ENCODE measurements at places on chromosomes 16 and 17.

DNA sequence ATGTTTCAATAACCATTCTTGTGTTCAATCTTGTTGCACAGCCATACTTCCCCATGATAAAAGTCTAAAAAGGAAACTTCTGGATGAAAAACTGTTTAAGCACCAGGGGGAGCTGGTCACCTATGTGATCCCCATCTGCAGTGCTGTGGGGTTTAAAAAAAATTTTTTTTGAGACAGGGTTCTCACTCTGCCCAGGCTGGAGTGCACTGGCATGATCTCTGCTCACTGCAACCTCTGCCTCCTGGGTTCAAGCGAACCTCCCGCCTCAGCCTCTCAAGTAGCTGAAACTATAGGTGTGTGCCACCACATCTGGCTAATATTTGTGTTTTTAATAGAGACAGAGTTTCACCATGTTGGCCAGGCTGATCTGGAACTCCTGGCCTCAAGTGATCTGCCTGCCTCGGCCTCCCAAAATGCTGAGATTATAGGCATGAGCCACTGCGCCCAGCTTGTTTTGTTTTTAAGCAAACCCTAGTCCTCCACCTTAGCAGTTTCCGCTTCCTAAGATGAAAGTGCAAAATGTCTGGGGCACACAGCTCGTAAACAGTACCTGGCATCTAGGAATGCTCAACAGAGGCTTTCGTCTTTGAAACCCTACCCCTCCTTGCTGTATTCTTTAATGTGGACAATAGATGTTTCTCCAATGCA is 25.4 kb downstream of the DNAJA2 start:
- no peaks in the 10 kb centered on the region for H3K36me3 ChIP-seq
- no peak overlapping the region for H3K27ac ChIP-seq
- DNase-seq, result peak; percentile 49
- no peak overlapping the region for H3K4me3 ChIP-seq

DNA sequence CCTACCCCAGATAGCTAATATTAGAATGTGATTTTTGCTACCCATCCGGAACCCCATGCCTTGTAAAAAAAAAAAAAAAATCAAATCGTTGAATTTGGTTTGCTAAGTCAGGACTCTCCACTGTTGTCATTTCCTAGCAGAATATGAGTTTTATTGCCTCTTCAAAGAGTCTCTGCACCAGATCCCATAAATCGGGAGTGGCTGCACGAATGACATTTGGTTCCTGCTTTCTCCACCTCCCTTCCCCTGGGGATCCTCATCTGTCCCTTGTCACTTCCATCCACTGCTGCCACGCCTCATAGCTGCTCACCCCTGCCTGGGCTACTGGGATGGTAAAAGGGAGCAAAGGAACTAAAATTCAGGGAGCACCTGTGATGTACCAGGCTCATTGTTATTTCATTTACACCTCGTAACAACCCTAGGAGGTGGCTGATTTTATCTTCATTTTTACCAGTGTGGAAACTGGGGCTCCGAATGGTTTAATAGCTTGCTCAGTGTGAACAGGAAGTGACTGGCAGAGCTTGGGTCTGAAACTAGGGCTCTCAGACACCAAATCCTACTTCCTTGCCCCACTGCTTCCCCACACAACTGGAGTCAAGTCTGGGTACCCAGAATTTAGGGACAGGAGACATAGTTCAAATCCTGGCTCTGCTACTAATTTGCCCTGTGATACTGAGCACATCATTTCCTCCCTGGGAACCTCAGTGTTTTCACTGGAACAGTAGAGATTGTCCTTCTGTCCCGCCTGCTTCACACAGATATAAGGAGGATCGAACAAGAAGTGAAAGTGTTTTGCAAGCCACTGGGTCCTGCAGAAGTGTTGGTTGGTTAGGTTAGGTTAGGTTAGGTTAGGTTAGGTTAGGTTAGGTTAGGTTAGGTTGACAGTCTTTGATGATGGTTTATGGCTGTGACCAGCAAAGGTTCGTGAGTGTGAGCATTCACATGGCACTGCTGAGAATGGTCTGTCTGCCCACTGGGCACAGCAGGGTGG is 585 bp upstream of the KRT36 start:
- H3K27ac ChIP-seq, result no peak overlapping the region
- DNase-seq, result no peak
- no peaks in the 10 kb centered on the region for H3K27me3 ChIP-seq
- no peaks in the 10 kb centered on the region for H3K36me3 ChIP-seq
- peaks cover 15% of the 10 kb centered on the region for H3K4me1 ChIP-seq

GRCh38 chr17:47857551-47858455 is 6.8 kb upstream of the SP6 start:
- DNase-seq, result no peak
- no peaks in the 10 kb centered on the region for H3K36me3 ChIP-seq

DNA sequence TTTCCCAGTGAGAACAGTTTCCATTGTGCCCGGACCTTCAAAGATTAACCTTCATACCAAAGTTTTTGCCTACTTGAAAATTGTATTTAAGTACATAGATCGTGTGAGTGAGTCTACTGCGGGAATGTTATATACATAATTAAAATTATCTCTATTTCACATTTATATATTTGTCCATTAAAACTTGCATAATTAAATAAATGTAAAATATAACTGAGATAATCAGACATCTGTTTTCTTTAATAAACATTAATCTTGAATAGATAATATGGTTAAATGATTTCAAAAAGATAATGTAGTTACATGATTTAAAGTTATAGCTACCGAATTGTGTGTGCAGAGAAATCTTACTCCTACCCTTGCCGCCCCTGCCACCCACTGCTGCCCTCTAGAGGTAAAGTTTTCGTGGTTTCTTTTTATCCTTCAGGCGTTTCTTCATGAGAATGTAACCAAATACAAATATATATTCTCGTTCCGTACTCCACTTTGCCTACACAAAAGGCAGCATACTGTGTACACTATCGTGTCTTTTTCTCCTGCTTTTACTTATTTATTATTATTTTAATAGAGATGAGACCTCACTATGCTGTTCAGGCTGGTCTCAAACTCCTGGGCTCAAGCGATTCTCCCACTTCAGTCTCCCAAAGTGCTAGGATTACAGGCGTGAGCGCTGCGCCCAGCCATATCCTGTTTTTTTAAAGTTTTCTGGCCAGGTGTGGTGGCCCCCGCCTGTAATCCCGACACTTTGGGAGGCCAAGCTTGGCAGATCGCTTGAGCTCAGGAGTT is 35.6 kb downstream of the RPA1 start:
- H3K27me3 ChIP-seq, result no peaks in the 10 kb centered on the region
- no peak overlapping the region for H3K4me3 ChIP-seq
- H3K27ac ChIP-seq, result no peak overlapping the region
- no peaks in the 10 kb centered on the region for H3K4me1 ChIP-seq
- H3K36me3 ChIP-seq, result peaks cover 10% of the 10 kb centered on the region

DNA sequence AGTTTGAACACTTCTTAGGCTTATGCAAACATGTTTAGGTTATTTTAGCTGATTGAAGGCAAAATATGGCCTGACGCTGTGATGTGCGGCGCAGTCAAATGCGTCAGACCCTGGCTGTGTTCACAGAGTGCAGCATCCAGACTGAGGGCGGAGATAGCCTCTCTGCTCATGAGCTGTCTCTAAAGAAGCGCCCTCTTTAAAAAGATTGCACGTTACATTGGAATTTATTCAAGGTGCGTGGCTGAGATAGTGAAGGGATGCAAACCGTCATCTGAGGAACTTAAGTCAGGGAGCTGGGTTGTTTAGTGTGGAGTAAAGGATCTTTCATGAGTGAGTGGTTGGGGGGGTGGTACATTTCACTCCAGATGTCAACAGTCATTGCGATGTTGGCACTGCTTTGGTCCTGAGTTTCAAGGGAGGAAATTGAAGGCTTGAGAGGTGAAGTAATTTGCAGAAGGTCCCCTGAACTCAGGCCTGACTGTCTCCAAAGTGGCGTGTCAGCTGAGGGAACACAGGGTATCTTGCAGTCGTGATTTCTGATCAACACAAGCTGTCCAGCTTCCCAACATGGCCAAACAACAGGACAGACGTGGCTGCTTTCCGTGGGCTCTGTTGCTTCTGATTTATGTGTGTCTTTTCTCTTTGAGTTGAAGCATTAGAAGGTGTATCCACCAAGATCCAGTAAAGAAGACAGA is 33.4 kb downstream of the RPTOR start:
- peaks cover 5% of the 10 kb centered on the region for H3K4me1 ChIP-seq
- DNase-seq, result no peak
- no peak overlapping the region for H3K4me3 ChIP-seq
- no peaks in the 10 kb centered on the region for H3K36me3 ChIP-seq
- no peaks in the 10 kb centered on the region for H3K27me3 ChIP-seq

- DNase-seq, result no peak
- H3K27ac ChIP-seq, result no peak overlapping the region
- H3K4me1 ChIP-seq, result no peaks in the 10 kb centered on the region
- no peak overlapping the region for H3K4me3 ChIP-seq
- H3K36me3 ChIP-seq, result no peaks in the 10 kb centered on the region
These were observed 13.0 kb upstream of the CBFA2T3 start for GRCh38 chr16:88989852-88990547.

GRCh38 chr16:64144617-64145016 is 977.2 kb downstream of the CDH11 start:
- no peaks in the 10 kb centered on the region for H3K27me3 ChIP-seq
- no peak overlapping the region for H3K4me3 ChIP-seq
- H3K27ac ChIP-seq, result no peak overlapping the region

DNA sequence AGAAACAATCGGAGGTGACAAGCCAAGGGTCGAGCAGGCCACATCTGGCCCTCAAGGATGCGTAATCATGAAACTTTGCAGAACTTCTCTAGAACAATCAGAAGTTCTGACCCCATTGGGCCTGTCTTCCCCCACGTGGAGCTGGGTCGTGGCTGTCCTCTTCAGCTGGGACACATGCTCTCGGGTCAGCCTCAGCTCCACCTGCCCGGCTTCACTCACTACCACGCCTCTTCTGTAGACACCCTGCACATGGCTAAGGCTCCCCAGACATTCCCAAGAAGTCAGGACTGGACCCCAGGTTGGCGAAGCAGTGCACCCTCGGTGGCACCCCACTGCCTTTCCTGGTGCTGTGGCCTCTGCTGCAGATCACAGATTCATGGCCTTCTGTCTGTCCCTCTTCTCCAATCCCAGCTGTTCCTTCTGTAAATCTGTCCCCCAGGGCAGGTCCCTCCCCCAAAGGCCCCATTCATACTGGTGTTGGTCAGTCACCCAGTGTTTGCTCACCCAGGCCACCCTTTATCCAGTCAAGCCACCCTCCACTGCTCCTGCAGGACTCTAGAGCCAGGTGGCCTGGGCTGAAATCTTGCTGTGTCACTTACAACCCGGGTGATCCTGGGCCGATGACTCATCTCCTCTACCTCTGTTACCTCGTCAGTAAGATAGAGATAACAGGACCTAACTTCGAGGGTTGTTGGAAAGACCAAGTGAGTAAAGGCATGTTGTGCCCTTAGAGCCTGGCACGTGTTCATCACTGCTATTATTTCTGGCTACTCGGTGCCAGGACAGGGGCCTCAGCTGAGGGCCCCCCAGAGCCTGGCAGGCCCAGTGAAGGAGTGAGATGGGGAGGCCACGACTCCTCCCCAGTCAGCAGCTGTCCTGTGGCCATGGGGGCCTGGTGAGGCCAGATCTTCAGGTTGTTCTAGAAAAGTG is 1.4 kb upstream of the SLC5A11 start:
- DNase-seq, result peak; percentile 28
- no peak overlapping the region for H3K27ac ChIP-seq
- H3K4me1 ChIP-seq, result peaks cover 2% of the 10 kb centered on the region
- no peaks in the 10 kb centered on the region for H3K36me3 ChIP-seq

- no peaks in the 10 kb centered on the region for H3K4me1 ChIP-seq
- H3K27me3 ChIP-seq, result no peaks in the 10 kb centered on the region
- H3K4me3 ChIP-seq, result no peak overlapping the region
- DNase-seq, result no peak
- H3K27ac ChIP-seq, result no peak overlapping the region
These were observed 176.5 kb downstream of the SALL1 start for GRCh38 chr16:50974438-50975036.

DNA sequence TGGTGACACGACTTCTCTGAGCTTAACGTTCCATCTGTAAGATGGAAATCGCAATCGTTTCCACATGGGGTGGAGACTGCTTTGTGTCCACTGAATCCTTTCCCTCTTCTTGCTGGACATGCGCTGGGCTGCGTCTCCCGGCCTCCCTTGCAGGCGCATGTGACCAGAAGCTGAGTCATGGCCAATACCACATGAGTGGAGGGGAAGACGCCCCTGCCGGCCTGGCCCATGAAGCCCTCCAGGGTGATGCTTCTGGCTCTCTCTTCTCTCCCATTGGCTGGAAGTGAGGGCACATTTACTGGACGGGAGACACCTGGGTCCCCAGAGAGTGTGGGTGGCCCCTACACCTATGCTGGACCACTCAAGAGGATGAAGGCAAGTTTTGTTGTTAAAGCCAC is 71.1 kb downstream of the DYNLRB2 start:
- H3K27me3 ChIP-seq, result no peaks in the 10 kb centered on the region
- no peak overlapping the region for H3K27ac ChIP-seq
- H3K4me3 ChIP-seq, result no peak overlapping the region
- H3K36me3 ChIP-seq, result no peaks in the 10 kb centered on the region
- H3K4me1 ChIP-seq, result no peaks in the 10 kb centered on the region
- no peak for DNase-seq

- H3K27me3 ChIP-seq, result no peaks in the 10 kb centered on the region
- H3K27ac ChIP-seq, result peak overlapping the region; percentile 70
- H3K4me1 ChIP-seq, result no peaks in the 10 kb centered on the region
These were observed 661 bp downstream of the RFWD3 start for GRCh38 chr16:74666010-74666421.

DNA sequence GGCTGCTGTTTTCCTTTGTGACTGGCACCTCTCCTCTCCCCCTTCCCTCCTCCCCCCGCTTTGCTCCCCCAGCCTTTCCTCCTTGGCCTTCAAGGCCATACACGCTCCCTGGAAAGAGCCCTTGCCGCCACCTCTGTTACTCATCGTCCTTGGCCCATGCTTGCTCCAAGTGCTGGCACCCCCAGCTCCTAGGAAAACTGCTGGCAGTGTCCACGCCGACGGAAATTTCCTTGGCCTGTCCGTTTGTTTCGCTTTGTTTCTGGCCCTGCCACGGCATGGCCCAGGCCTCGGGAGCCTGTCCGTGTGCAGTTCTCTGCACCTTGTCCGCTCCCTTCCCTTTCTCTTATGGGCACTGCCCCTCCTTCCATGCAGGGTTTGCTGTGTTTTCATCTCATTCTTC is 18.0 kb downstream of the CA5A start:
- H3K4me3 ChIP-seq, result no peak overlapping the region
- H3K27ac ChIP-seq, result no peak overlapping the region
- DNase-seq, result no peak
- no peaks in the 10 kb centered on the region for H3K4me1 ChIP-seq
- no peaks in the 10 kb centered on the region for H3K36me3 ChIP-seq
- H3K27me3 ChIP-seq, result peaks cover 33% of the 10 kb centered on the region

- no peak overlapping the region for H3K27ac ChIP-seq
- no peak for DNase-seq
- no peaks in the 10 kb centered on the region for H3K27me3 ChIP-seq
- no peak overlapping the region for H3K4me3 ChIP-seq
- H3K4me1 ChIP-seq, result no peaks in the 10 kb centered on the region
- H3K36me3 ChIP-seq, result no peaks in the 10 kb centered on the region
These were observed 28.8 kb upstream of the DYNLRB2 start for GRCh38 chr16:80511824-80512592.

- H3K27ac ChIP-seq, result no peak overlapping the region
- H3K4me3 ChIP-seq, result no peak overlapping the region
These were observed 179.9 kb downstream of the GSG1L start for GRCh38 chr16:27883576-27883975.
